ENCODE measurements at places on chromosomes 2 and 18.

- no peak for DNase-seq
Observed at GRCh38 chr2:217827430-217828201, 175.2 kb downstream of the TNS1 start.

- DNase-seq, result no peak
Observed at GRCh38 chr2:201440182-201440581, 11.1 kb downstream of the TRAK2 start.

DNA sequence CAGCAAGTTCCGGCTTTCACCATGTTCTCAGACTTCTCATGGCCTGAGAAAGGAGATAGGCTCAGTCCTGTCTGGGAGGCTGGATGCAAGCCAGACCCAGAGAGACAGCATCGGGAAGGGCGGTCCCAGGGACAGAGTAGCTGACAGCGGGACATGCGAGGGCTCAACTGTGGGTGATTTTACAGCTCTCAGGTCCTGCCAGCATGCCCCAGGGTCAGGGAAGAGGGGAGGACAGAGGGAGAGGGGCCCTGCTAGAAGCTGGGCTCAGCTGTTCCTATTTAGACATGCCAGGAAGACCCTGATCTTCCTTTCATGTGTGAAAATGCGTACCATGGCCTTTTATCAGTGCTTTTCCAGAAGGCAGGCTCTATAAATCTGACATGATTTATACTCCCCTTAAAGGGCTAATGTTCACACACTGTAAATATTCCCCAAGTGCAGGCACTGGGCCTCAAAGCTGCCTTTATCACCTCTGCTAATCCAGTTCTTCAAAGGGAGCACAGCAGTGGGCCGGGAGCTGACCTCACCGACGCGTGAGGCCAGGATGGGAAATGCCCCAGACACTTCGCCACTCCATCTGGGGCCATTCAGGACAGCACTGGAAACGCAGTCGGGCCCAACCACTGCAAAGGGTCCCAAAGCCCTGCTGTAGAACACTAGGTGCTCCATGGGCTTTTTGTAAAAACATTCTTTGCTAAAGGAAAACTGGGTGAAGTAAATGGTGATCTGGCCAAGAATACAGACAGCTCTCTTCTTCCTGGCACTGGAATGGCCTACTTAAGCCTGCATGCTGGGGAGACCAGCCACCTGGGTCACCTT is 96.1 kb upstream of the LMAN1 start:
- DNase-seq, result no peak

GRCh38 chr18:57331718-57332117 is 20.6 kb upstream of the ST8SIA3 start:
- DNase-seq, result no peak

DNA sequence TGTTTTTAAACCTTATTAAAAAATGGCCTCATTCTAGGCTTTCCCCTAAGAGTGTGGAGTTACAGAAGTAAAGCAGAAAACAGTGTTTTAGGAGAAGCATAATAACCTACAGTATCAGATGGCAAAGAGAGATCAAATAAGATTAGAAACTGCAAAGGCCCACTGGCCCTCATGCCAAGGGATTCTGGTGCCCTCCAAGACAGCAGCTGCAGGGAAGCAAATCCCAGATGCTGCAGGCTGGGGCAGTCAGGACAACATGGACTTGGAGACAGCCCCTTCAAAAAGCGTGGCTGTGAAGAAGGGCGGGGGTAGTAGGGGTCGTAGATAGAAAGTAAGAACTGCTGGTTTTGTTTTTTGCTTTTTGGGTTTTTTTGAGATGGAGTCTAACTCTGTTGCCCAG is 28.3 kb upstream of the EPG5 start:
- DNase-seq, result no peak

DNA sequence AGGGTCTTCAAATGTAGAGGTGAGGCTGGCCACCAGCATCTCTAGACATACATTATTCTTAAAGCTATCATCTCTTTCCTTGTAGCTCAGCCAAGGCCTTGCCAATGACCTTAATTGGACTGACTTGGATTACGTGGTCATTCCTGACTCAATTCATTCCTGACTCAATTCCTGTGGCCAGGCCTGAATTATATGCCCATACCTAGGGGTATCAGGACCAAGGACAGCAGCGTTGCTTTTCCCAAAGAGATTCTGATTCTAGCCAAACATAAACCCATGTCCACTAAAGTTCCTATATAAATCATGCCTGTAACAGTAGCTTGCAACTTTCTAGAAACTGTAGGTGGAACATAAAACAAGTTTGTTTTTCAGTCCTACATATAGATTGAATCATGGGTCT is 231.7 kb downstream of the ARL6IP6 start:
- DNase-seq, result no peak

- DNase-seq, result no peak
Observed at GRCh38 chr18:43312891-43313290, 35.6 kb upstream of the SYT4 start.

DNA sequence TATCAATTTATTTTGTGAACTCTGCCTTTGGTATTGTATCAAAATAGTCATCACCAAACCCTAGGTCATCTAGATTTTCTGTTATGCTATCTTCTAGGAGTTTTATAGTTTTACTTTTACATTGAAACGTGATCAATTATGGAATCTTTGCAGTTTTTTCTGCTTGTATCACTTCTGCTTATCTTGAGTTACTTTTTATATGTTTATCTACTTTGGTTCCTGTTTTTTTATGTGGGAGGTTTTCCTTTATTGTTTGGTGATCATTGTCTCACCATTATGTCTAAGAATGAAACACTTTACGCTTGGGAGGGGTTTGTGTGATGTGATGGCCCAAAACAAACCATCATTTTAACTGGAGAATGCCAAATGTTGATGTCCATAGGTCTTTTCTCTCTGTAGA is 261.2 kb downstream of the SPAG16 start:
- no peak for DNase-seq

- DNase-seq, result no peak
Observed at GRCh38 chr2:121664086-121664485, 14.8 kb upstream of the CLASP1 start.

DNA sequence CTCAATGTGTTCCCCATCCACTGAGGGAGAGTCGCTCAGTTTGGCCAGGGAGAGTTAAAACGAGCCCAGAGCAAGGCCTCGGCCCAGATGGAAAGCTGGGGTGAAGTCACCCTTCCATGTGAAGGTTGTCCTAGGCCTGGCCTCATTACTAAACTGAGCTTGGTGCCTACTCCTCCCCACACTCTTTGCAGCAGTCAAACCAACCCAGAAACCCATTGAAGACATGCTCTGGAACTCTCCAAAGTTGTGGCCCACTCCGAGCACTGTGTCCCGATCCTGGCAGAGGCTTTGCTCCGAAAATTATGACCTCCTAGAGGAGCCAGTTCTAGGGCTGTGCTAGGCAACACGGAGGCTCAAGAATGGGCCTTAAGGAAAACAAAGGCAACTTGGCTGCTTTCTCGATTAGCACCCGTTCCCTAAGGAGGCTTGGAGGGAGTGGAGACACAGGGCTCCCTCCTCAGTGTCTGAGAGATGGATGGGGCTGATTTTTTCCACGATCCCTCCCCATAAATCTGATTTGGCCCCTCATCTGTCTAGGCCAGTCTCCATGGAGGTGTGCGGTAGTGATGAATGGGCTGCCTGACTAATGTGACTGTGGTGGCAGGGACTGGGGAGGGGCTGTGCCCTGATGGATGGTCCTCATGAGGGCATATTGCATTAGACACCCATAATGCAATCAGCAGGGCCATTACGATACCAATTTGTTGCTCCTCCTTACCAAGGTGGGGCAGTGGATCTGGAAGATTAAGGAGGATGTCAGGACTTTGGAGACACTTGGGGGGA is 11.7 kb upstream of the CYP26B1 start:
- no peak for DNase-seq

GRCh38 chr2:238055841-238056240 is 5.0 kb upstream of the SCLY start:
- DNase-seq, result no peak

Data from stimulated activated CD8-positive, alpha-beta memory T cell treated with anti-CD3 and anti-CD28 coated beads, Interleukin-15, amount 100 ng/mL, for 1 hour (primary cell).